A549 treated with RU486 at 1 μM for 4 hours (cell line): ENCODE measurements at places on chromosomes 1 and 21. TPM values are rescaled to one million over a fixed set of nuclear protein-coding genes. Genes with fewer than 3 reads are reported as not detected.

Gene LCE1F
- total RNA-seq: not detected in 5 replicates

Gene COG2
- total RNA-seq: 18.8 to 23.3 TPM (median 20.0 TPM) in 5 replicates

Gene MATN1
- total RNA-seq: 0.05 to 0.32 TPM (median 0.29 TPM) in 3 of 5 replicates, not detected in the others

Gene UQCRHL
- 5.8 to 9.1 TPM (median 7.7 TPM) in 5 replicates for total RNA-seq

Gene CSF3R
- total RNA-seq: not detected in 5 replicates

Gene RUNX1
- 7.3 to 13.0 TPM (median 10.7 TPM) in 5 replicates for total RNA-seq

Gene PLA2G2F
- total RNA-seq: not detected in 5 replicates

Gene OLFM3
- total RNA-seq: not detected in 5 replicates
